Panc1 (cell line): ENCODE measurements at places on chromosomes 6 and 20.

GRCh38 chr6:127481628-127482027 is 22.4 kb upstream of the KIAA0408 start:
- DNase-seq, result no peak

DNA sequence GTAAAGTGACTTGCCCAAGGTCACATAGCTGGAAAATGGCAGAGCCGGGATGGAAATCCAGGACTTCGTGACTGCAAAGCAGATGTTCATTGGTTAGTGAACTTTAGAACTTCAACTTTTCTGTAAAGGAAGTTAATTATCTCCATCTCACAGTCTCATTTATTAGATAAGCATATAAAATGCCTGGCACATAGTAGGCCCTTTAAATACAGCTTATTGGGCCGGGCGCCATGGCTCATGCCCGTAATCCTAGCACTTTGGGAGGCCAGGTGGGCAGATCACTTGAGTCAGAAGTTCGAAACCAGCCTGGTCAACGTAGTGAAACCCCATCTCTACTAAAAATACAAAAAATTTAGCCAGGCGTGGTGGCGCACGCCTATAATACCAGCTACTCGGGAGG is 1.7 kb upstream of the MMP9 start:
- DNase-seq, result no peak

DNA sequence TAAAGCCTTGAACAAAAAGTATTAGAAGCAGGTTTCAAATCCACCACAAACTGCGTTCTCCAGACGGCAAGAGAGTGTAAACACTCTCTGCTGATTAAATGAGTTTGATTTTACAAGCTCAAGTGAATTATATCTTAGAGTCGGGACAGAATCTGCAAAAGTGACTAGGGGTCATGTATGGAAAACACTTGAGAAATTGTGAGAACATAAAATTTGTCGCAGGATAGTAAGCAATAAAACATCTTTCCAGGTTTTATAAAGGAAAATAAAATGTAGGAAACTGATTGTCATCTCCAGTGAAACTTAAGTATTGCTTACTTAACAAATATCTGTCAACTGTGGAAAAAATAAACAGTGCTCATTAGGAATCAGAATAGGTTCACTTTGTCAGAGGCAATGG is 374.2 kb downstream of the ARHGAP18 start:
- no peak for DNase-seq

GRCh38 chr6:78302411-78302810 is 564.9 kb upstream of the IRAK1BP1 start:
- DNase-seq, result no peak

DNA sequence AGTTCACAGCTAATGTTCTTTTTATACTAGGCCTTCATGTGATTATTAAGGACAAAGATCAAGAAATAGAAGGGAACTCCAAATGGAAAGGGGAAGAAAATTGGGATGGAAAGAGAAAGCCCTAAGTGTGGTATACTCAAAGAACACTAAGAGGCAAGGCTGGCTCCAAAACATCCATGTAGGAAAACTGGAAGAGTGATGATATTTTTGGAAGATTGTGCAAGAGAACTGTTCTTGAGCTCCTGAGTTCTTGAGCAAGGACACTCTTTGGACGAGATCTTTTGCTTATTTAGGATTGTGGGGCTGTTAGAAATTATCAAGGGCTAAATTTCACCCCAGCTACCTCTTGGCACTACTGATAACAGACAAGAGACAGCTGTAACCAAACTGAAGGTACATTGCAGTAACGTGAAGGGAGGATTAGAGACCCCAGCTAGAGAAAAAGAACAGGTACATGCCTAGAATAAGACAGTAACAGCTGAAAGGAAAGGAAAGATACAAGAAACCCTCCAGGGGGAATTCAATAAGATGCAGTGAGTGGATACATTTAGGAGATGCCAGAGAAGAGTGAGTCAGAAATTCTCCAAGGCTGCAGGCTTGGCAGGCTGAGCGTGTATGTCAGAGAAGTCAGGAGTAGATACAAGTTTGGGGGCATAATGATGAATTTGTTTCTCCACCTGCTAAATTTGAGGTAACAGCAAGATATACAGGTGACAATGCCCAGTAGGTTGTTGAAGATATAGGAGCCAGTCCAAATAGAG is 69.7 kb downstream of the CBLN4 start:
- no peak for DNase-seq

DNA sequence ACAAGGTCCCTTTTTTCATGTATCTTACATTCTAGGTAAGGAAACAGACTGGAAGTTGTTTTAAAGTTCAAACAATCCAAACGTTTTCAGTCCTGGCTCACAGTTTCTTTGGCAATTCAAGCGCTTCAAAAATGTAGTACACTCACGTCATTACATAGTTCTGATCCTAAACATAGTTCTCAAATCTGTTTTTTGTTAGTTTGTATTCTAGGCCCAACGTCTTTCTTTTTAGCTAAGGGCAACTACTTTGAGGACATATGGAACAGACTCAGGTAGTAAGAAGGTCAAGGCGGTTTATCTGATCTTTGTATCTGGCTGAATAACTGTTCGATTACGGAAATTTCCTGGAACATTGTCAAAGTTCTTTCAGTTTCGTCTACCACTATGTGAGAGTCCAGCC is 36.9 kb upstream of the PLCB4 start:
- DNase-seq, result no peak

- no peak for DNase-seq
Measured at GRCh38 chr6:2181567-2181966, 63.8 kb downstream of the GMDS start.

GRCh38 chr6:47414423-47415167 is 63.0 kb upstream of the CD2AP start:
- DNase-seq, result peak; percentile 18

- DNase-seq, result no peak
Measured at GRCh38 chr20:39129523-39129922, 167.4 kb downstream of the DHX35 start.

- DNase-seq, result no peak
Measured at GRCh38 chr6:128302942-128303341, 217.5 kb downstream of the PTPRK start.

DNA sequence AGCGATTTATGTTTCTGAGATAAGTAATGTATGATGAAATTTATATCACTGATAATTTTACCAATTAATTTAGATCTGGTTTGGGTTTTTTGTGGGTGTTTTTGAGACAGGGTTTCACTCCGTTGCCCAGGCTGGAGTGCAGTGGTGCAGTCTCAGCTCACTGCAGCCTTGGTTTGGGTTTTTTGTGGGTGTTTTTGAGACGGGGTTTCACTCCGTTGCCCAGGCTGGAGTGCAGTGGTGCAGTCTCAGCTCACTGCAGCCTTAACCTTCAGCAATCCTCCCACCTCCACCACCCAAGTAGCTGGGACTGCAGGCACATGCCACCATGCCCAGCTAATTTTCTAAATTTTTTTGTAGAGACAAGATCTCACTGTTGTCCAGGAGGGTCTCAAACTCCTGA is 13.0 kb downstream of the MRS2 start:
- DNase-seq, result no peak

DNA sequence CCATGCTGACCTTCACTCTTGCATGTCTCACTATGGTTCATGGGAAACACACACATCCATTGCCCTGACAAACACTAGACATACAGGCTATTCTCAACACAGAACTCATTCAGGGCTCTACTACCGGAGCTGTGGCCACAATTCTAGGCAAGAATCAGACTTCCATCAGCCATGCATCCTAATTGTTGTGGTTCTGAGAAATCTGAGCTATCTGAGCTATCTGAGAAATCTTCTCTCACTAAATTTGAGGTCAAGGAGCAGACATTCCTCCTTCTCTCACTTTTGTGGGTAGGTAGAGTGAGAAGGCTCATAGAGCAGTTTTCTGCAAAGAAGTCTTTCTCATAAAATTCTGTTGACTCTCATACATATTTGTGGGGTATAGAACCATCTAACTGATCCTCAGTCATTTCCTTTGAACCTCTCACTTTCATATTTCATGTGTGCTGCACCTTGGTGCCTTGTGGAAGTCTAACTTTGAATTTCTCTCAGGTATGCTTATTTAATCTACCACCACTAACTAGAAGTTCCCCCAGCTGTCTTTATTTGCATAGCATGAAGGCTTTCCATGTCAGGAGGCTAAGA is 43.6 kb downstream of the ADGRF1 start:
- no peak for DNase-seq

DNA sequence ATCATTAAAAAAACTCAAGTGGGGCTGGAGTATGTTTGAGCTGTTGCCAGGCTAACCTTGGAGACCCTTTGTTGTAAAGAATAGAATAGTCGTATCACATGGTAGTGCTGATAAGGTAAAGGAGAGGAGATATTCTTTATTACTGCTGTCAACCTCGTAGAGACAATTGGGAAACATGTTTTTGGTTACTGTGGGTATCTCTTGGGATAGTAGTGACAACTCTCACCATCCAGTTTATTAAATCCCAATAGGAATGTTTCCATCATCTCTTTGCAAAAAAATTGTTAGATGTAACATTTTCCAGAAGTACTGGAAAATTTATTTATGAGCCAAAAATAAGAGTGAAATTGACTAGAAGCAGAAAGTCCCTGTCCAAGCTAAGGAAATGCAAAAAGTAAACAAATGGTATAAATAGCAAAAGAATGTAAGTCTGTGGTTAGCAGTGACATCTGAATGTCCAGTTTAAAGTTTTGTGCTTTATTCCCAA is 829.3 kb upstream of the CITED2 start:
- no peak for DNase-seq

DNA sequence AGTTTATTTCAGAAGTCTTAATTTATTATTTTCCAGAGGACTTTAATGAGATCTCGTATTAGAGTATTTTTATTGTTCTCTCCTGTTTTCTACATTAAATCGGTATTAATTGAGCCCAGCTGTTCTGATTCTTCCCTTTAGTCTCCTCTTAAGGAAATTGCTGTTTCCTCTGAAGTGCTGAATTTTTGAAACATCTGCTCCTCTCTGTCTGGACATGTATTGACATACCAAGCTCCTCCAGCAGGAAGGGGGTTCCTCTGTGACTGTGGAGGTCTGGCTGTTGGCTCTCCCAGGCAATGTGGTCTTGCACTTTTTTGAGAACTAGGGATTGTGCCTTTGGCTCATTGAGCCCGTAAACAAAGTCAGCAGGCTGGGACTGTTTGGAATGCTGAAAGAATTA is 74.9 kb downstream of the MAP3K4 start:
- no peak for DNase-seq

- no peak for DNase-seq
Measured at GRCh38 chr20:11958855-11959254, 41.2 kb downstream of the BTBD3 start.

GRCh38 chr6:53651764-53652401 is 13.7 kb downstream of the KLHL31 start:
- peak; percentile 55 for DNase-seq

DNA sequence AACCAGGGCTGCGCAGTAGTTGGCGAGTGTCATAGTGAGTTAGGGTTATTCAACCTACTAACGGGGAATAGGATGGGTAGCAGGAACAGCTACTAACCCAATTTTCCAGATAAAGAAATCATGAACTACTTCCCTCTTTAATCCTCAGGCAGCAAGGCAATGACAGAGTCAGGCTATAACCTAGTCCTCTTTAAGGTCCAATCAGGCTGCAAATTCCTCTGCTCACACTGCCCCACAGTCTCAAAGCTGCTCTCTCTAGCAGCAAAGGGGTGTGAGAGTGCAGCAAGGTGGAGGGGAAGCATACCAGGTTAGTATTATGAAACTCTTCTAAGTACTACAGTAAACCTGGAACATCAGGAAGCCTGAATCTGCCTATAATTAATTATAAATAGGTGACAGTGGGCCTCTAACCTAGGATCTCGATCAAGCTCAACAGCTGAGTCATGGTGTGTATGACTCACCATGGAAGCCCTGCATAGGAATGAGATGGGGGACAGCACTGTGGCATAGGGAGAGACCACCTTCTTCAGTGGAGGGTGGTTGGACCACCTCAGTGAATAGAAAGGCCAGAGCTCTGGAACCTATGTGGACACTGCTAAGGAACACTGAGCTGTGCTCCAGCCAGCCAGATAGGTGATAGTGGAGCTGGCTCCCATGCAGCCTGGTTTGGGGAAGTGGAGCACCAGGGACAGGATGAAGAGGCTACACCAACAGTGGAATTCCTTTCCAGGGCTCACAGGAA is 7.9 kb downstream of the PEX6 start:
- no peak for DNase-seq

GRCh38 chr6:144662812-144663365 is 377.8 kb downstream of the UTRN start:
- no peak for DNase-seq

GRCh38 chr6:119527231-119527578 is 177.6 kb upstream of the MAN1A1 start:
- DNase-seq, result no peak

DNA sequence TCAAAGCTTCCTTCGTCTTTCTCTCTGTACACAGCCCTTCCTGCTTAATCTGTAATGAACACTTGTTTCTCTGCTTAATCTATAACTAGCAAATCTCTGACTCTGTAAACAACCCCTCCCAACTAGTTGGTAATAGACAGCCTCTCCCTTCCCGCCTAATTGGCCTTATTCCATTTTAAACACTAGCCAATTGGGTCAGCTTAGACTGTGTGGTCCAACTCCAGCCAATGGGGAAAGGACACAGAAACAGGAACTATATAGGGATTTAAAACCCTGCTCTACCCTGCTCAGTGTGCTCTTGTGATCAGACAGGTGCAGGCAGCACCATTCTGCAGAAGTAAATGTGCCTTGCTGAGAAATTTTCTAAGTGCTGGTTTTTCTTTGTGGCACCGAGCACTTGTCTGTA is 18.5 kb downstream of the CHD6 start:
- no peak for DNase-seq

GRCh38 chr20:53597030-53597482 is 3.4 kb upstream of the ZNF217 start:
- DNase-seq, result no peak

- DNase-seq, result no peak
Measured at GRCh38 chr6:21845439-21846140, 252.0 kb downstream of the SOX4 start.

DNA sequence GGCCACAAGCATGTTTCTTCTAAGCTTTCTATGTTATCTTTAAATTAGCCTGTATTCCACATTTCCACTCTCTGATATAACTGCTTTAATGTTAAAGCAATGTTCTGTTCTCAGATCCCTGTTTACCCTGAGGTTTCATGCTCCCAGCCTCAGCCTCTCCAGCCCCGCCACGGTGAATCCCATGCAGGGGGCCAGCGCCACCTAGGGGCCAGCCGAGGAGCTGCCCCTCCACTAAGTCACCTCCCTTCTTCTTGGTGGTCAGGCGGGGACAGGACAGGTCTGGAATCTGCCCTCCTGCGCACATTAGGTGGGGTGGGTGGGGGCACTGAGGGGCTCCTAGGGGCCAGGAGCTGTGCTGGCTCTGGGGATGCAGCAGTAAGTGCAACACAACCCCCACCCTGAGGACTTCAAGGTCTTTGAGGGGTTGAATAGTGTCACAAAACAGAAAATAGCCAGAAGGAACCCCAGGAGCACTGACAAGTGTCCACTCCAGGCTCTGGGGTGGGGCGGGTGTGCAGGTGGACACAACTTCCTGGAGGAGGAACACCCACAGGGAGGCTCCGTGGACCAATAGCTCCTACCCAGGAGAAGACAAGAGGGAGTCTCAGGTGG is 61.6 kb downstream of the RAB44 start:
- DNase-seq, result no peak
